Sigmoid colon (tissue), 7 donors: ENCODE measurements at places on chromosomes 5 and 9. TPM values are rescaled to one million over a fixed set of nuclear protein-coding genes. Genes with fewer than 3 reads are reported as not detected.

DNA sequence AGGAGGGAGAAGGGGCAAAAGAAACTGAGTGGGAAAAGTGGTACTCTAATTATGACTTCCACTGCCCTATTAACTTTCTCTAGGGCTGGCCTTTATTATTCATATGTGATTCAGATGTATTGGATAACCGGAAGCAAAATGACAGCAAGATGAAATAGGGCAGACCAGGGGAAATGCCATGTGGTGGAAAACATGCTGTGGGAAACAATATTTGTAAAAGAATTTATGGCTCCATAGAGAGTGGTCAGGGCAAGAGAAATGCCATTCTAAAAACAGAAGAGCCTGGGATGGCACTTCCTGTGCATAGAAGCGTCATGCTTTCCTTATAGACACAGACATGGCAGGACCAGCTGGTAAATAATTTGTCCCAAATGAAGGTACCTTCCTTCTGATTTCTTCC is 67.7 kb downstream of the MEGF10 start:
- DNase-seq: no peak
- H3K27me3 ChIP-seq: no peaks in the 10 kb centered on the region
- H3K4me3 ChIP-seq: no peak overlapping the region
- H3K27ac ChIP-seq: no peak overlapping the region
- H3K4me1 ChIP-seq: no peaks in the 10 kb centered on the region

- H3K27ac ChIP-seq: no peak overlapping the region
- H3K27me3 ChIP-seq: no peaks in the 10 kb centered on the region
- no peaks in the 10 kb centered on the region for H3K36me3 ChIP-seq
- no peaks in the 10 kb centered on the region for H3K4me1 ChIP-seq
- DNase-seq: no peak
Observed at GRCh38 chr5:113343343-113343742, 91.4 kb downstream of the TSSK1B start.

DNA sequence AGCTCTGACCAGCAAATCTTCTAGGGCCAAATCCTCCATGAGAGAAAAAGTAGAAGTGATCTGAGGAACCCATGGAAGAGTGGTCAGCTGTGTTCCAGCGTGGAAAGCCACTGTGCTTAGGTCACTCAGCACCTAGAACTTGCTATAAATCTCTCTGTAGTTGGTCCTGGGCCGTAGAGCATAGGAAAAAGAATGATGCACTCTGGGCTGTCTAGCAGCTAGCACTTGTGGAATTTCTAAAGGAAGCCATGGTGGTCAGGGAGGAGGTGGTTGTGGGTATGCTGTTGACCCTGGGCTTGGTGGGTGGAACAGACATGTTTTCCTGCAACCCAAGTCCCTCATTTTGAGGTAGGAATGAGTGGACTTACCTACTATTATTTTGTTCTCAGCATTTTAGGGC is 48.1 kb downstream of the GGTA1 start:
- DNase-seq: no peak
- H3K36me3 ChIP-seq: no peaks in the 10 kb centered on the region
- no peaks in the 10 kb centered on the region for H3K27me3 ChIP-seq

DNA sequence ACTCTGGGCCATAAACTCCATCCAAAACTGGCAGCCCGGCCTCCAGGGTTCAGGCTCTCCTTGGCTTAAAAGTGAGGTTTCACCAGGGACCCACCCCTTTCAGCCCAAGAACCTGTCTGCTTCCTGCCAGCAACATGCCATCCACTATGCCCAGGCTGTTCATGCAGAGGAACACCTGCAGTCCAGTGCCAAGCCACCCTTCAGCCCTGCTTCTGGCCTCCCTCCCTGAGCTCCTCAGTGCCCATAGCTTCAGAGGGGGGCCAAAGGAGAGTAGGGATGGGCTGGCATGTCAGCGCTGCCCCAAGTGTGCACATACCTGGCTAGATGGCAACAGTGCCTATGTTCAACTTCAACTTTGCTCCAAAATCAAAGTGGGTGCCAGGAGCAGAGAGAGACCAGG is 166.9 kb upstream of the MRPS30 start:
- DNase-seq: no peak
- no peak overlapping the region for H3K4me3 ChIP-seq
- no peak overlapping the region for H3K27ac ChIP-seq

DNA sequence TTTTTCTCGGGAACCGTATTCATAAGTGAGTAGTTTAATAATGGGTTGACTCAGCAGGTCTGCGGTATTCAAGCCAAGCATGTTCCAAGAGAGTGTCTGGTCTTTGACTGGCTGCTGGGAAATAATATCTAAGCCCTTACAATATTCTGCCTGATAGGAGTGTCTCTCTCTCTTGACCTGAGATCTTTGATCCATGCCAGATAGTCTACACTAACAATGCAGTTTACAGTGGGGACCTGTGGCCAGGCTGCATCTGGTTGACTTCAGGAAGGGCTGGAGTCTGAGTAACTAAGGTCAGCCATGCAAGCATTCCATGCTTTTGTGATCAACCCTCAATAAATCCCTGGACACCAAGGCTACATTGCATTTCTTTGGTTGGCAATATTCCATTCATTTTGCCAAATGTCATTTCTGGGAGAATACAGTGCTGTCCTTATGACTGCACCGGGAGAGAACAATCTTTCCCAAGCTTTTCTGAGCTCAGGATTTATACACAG is 195.5 kb downstream of the SEMA5A start:
- H3K27me3 ChIP-seq: no peaks in the 10 kb centered on the region
- H3K36me3 ChIP-seq: no peaks in the 10 kb centered on the region
- H3K4me3 ChIP-seq: no peak overlapping the region
- no peaks in the 10 kb centered on the region for H3K4me1 ChIP-seq

ARL14EPL gene
- not detected for polyA plus RNA-seq

DNA sequence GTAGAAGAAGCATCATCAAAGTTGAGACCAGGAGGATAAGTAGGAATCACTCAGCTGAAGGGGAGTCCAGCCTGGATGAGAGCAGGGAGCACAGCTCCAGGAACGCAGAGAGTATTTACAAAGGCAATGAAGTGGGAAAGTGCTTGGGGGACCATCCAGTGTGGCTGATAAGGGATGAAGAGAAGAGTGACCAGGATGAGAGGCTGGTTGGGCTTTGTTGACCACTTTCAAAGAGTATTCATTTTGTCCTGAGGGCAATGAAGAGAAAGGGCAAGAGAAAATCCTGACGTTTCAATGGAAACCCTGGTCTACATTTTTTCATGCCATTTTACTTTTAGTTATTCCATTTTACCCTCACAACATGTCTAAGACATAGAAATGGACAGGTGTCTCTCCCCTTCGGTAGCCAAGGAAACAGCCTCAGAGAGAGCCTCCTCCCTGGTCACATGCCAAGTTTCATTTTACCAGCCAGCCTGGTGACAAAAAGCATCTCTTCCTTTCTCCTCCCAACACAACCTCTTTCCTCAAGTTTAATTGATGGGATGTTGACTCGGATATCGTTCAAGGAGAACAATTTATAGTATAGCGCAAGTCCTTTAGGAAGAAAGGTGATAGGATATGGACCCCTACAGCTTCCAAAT is 492.7 kb upstream of the CLINT1 start:
- no peak for DNase-seq
- H3K27ac ChIP-seq: no peak overlapping the region
- no peaks in the 10 kb centered on the region for H3K4me1 ChIP-seq
- H3K36me3 ChIP-seq: no peaks in the 10 kb centered on the region
- no peaks in the 10 kb centered on the region for H3K27me3 ChIP-seq

IDNK gene
- 22.2 TPM for polyA plus RNA-seq

GRCh38 chr5:114839360-114839759 is 330.3 kb downstream of the TRIM36 start:
- peak overlapping the region; percentile 1 for H3K27ac ChIP-seq
- H3K27me3 ChIP-seq: no peaks in the 10 kb centered on the region
- H3K4me3 ChIP-seq: no peak overlapping the region
- H3K36me3 ChIP-seq: no peaks in the 10 kb centered on the region
- H3K4me1 ChIP-seq: no peaks in the 10 kb centered on the region

DNA sequence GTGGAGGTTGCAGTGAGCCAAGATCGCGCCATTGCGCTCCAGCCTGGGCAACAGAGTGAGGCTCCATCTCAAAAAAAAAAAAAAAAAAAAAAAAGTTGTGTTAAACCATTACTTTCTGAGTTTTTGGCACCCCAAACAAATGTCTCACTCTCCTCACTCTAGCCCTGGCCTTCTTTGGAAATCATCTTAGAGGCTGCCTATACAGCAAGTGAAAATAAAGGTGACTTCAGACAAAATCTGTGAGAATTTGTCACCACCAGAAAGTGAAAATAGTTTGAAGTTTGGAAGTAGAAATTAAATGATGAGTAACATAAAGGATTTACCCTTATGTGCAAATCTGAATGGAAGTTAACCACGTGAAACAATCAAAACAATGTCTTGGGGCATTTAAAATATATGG is 7.2 kb upstream of the ZNF131 start:
- no peak overlapping the region for H3K4me3 ChIP-seq
- DNase-seq: no peak
- no peaks in the 10 kb centered on the region for H3K4me1 ChIP-seq
- H3K36me3 ChIP-seq: no peaks in the 10 kb centered on the region

DNA sequence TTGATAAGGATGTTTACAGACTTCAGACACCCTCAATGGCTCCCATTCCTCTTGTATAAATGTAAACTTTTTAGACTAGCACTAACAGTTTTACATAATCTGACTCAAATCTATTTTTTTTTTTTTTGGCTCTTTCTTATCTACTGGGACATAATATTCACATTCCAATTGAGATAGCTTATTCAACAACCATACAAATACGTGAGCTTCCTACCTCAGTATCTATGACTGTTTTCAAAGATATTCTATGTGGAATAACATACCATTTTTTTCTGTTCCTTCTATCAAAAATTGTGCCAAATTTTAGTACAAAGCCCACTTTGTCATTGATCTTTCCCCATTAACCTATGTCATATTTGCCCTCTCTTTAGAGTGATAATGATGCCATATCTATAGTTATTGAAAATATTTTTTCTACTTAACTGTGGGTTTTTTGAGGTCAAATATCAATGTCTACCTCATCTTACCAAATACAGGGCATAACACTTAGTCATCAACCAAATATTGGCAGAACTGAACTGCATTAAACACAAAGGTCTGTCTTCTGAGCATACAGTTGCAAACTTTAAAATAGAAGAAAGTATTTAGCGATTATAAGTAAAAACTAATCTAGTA is 482.6 kb downstream of the PTPRD start:
- H3K4me1 ChIP-seq: no peaks in the 10 kb centered on the region
- H3K27me3 ChIP-seq: no peaks in the 10 kb centered on the region
- DNase-seq: no peak
- H3K27ac ChIP-seq: no peak overlapping the region
- H3K36me3 ChIP-seq: no peaks in the 10 kb centered on the region

BTNL3 gene
- polyA plus RNA-seq: 18.0 TPM

DNA sequence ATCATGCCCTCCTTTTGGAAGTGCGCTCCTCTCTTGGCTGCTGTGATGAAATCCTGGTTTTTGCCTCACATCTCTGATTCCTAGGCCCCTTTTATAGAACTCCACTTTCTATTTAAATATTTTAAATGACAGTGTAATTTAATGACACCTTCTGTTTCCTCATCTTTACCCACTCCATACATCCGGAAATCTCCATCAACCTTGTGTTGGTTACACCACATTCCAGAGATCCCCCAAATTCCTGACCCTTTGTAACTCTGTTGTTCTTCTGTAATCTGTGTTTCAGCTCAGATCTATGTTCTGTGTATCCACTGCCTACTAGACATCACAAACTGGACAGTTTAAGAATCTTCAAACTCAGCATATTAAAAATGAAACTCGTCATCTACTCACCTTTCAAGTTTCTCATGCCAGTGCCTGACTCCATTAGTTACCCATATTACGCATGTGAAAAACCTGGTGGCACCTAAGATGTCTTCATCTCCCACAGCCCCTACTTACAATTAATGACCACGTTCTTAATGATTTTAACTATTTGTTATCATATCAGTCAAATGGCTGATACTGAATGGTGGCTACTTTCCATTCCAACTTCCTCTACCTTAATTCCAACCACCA is 25.1 kb downstream of the PARP8 start:
- H3K4me3 ChIP-seq: no peak overlapping the region
- no peaks in the 10 kb centered on the region for H3K27me3 ChIP-seq
- H3K36me3 ChIP-seq: no peaks in the 10 kb centered on the region
- H3K27ac ChIP-seq: no peak overlapping the region

DNA sequence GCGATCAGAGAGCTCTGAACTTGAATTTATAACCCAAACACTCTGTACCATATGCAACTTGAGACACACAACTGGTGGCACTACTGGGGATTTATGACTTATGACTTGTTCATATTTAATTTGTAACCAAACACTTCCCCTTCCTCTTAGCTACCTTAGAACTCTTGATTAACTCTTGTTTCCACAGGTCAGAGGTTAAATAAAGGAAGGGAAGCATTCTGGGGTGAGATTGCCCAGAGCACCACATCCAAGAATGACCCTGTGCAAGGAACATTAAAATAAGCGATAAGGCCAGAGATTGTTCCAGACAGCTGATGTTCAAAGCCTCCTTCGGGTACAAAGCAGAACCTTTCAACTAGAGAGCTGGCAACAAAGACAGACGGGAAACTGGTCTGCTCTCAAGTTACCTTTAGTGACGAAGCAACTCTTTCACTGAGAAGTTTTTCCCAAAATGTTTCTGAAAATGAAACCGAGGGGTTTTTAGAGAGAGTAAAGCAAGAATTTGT is 242.6 kb downstream of the DENND1A start:
- no peak overlapping the region for H3K27ac ChIP-seq
- no peak for DNase-seq
- no peaks in the 10 kb centered on the region for H3K27me3 ChIP-seq
- H3K4me1 ChIP-seq: peaks cover 9% of the 10 kb centered on the region
- H3K36me3 ChIP-seq: no peaks in the 10 kb centered on the region
- no peak overlapping the region for H3K4me3 ChIP-seq
